ENCODE measurements at places on chromosomes 5 and 9.

- peak; percentile 38 for DNase-seq
Measured at GRCh38 chr9:14766299-14766698, 43.8 kb upstream of the CER1 start.

DNA sequence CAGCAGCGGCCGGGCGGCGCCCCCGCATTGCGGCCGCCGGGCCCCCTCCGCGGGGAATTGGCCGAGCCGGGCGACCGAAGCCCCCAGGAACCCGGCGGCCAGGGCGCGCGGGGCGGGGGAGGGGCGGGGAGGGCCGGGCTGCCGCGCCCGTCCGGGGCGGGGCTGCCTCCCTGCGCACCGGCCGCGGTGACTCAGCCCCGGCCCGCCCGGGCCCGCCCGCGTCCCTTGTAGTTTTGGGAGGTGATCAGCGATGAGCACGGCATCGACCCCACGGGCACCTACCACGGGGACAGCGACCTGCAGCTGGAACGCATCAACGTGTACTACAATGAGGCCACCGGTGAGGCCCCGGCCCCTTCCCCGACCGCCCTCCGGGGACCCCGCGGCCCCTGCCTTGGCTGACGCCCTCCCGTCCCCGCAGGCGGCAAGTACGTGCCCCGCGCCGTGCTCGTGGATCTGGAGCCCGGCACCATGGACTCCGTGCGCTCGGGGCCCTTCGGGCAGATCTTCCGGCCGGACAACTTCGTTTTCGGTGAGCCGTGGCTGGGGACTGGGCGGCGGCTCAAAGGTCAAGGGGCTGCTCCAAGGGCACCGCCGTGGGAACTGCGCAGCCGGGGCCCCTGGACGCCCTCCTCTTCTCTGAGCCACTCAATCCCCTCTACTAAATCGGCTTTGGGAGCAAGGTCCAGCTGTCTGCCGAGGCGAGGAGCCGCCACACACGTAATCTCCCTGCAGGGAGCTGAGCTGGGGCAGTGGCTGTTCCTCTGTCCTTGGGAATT lies 592 bp downstream of the TUBB4B start:
- DNase-seq, result no peak

GRCh38 chr9:92534674-92535073 lies 1.1 kb downstream of the ECM2 start:
- DNase-seq, result no peak

- DNase-seq, result no peak
Measured at GRCh38 chr9:84622981-84623380, 46.5 kb upstream of the NTRK2 start.

DNA sequence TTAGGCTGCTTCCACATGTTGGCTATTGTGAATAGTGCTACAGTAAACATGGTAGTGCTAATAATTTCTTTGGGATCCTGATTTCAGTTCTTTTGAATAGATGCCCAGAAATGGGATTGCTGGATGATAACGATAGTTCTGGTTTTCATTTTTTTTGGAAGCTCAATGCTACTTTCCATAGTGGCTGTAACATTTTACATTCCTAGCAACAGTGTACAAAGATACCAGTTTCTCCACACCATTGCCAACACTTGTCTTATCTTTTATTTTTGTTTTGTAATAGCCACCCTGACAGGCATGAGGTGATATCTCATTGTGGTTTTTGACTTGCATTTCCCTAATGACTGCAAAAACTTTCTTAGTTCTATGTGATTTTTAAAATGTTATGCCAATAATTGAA lies 68.8 kb upstream of the LRRC70 start:
- DNase-seq, result no peak

Measured in dermis microvascular lymphatic vessel endothelial cell (primary cell).